Activated CD8-positive, alpha-beta T cell treated with anti-CD3 and anti-CD28 coated beads for 36 hours (primary cell): ENCODE measurements at places on chromosomes 11 and 22.
A peak's percentile ranks its signal among the peaks of the same experiment; 100 is the strongest.

GRCh38 chr11:35934981-35935380 lies 8.9 kb upstream of the LDLRAD3 start:
- no peak for DNase-seq
- peaks cover 18% of the 10 kb centered on the region for H3K27me3 ChIP-seq
- H3K36me3 ChIP-seq: no peaks in the 10 kb centered on the region
- peaks cover 3% of the 10 kb centered on the region for H3K4me1 ChIP-seq

GRCh38 chr22:46942799-46943785 lies 180.6 kb downstream of the TBC1D22A start:
- H3K4me1 ChIP-seq: peaks cover 6% of the 10 kb centered on the region
- no peak overlapping the region for H3K4me3 ChIP-seq
- DNase-seq: no peak
- H3K27ac ChIP-seq: no peak overlapping the region

DNA sequence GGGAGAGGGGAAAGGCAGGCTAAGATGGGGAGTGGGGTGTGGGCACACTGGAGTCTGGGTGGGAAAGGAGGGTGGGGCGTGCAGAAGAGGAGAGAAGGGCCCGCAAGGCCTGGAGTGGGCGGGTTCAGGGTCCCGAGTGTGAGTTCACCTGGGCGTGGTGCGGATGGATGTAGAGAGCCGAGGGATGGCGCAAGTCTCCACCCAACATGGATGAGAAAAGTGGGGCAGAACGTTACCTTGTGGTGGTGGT lies 364 bp upstream of the ABCC8 start:
- H3K36me3 ChIP-seq: no peaks in the 10 kb centered on the region
- H3K4me3 ChIP-seq: no peak overlapping the region
- no peak overlapping the region for H3K27ac ChIP-seq
- DNase-seq: no peak
- peaks cover 57% of the 10 kb centered on the region for H3K27me3 ChIP-seq
- H3K4me1 ChIP-seq: no peaks in the 10 kb centered on the region

DNA sequence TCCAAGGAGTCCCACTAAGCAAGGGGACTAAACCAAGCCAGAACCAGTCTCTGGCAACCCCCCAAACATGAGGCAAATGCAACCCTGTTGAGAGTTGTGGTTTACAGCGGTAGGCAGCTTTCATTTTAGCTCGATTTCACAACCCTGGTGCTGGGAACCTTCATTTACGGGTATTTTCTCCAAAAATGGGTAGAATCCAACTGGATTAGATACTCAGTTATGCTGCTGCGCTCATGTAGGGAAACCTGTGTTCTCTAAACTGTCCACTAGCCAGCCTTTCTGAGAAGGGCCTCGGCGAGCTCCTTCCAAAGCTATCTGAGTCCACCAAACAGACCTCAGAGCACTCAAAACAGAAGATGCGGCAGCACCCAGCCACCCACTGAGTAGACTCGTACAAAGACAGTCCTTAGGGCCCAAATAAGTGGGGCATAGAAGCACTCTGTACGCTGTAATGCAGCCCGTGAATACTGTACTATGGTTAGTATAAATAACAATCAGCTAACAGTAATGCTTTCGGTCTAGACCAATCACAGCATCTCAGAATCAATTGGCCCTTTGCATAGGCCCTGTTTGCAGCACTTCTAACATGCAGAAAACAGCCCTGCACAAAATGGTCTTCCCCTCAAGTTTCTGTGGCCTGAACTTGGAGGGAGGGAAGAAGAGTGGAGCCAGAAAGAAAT lies 104.7 kb downstream of the ETS1 start:
- peak overlapping the region; percentile 66 for H3K4me3 ChIP-seq
- no peaks in the 10 kb centered on the region for H3K27me3 ChIP-seq
- DNase-seq: peak; percentile 79

DNA sequence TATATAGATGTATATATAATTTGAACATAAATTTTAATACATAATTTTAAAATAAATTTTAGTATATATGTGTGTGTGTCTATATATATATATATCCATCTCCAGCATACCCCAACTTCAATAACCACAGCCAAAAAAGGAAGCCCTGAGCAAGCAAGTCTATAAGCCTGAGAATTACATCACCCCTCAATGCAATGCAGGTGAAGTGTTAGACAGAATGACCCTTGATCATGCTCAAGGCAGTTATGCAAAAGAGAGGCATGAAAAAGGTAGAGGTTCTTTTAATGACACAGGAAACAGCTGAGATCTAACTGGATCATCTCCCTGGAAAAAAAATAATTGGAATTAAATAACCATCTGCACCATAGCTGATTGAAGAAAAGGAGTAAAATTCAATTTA lies 557.9 kb upstream of the ANO5 start:
- no peak overlapping the region for H3K4me3 ChIP-seq
- no peak overlapping the region for H3K27ac ChIP-seq
- no peaks in the 10 kb centered on the region for H3K4me1 ChIP-seq
- DNase-seq: no peak
- no peaks in the 10 kb centered on the region for H3K36me3 ChIP-seq
- H3K27me3 ChIP-seq: no peaks in the 10 kb centered on the region

DNA sequence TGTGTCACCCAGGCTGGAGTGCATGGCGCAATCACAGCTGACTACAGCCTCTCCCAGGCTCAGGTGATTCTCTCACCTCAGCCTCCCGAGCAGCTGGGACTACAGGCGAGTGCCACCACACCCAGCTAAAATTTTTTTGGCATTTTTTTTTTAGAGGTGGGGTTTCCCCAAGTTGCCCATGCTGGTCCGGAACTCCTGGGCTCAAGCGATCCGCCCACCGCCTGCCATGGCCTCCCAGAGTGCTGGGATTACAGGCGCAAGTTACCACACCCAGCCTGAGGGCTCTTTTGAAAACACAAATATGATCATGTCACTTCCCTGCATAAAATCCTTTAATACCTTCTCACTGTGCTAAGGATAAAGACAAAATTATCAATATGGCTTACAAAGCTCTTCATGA lies 88.1 kb downstream of the MAML2 start:
- peak overlapping the region; percentile 90 for H3K27ac ChIP-seq
- peak overlapping the region; percentile 54 for H3K4me3 ChIP-seq
- H3K27me3 ChIP-seq: no peaks in the 10 kb centered on the region
- peak; percentile 22 for DNase-seq
- H3K4me1 ChIP-seq: peaks cover 84% of the 10 kb centered on the region

DNA sequence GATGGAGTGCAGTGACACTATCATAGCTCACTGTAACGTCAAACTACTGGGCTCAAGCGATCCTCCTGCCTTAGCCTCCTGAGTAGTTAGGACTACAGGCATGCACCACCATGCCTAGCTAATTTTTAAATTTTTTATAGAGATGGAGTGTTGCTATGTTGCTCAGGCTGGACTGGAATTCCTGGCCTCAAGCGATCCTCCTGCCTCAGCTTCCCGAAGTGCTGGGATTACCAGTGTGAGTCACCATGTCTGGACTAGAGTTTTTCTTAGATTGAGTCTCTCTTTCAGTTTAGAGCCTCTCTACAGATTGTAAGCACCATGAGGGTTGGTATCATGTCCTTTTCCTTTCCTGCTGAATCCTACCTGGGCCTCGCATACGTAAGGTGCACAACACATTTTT lies 57.3 kb upstream of the ALKBH3 start:
- peaks cover 2% of the 10 kb centered on the region for H3K4me1 ChIP-seq
- DNase-seq: no peak
- H3K27ac ChIP-seq: no peak overlapping the region
- H3K36me3 ChIP-seq: peaks cover 38% of the 10 kb centered on the region
